ENCODE measurements at places on chromosomes 4 and X.

DNA sequence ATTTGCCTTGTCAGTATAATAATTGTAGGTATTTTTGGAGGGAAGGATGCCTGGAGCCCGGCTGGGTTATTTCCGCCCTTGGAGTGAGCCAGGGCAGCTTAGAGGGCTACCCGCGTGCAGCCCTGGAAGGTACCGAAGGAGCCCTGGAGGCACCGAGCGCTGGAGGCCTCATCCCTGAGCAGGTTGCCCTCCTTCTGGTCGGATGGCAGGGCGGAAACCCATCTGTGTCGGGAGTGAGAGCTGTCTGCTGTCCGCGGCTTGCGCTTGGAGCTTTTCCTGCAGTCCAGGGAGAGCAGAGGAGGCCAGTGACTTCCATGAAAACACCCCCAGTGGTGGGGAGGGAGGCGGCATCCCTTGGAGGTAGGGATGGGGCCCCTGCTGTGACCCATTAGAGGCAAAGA, 122.1 kb downstream of the TBL1X start:
- DNase-seq = no peak

DNA sequence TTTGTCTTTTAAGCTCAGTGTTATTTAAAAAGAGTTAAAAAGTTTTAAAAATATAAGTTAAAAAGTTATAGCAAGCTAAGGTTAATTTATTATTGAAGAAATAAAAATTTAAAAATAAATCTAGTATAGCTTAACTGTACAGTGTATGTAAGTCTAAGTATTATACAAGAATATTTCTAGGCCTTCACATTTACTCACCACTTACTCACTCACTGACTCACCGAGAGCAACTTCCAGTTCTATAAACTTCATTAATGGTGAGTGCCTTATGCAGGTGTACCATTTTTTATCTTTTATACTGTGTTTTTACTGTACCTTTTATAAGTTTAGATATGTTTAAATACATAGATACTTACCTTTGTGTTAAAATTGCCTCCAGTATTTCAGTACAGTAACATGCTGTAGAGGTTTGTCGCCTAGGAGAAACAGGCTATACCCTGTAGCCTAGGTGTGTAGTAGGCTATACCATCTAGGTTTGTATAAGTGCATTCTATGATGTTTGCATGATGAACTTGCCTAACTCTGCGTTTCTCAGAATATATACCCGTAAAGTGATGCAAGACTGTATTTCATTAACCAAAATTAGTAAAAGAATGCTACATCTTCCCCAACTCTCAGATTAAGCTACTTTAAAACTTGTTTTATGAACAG, 202.9 kb downstream of the CFAP299 start:
- no peak for DNase-seq

GRCh38 chr4:114136069-114136468, 156.6 kb upstream of the ARSJ start:
- DNase-seq = no peak

DNA sequence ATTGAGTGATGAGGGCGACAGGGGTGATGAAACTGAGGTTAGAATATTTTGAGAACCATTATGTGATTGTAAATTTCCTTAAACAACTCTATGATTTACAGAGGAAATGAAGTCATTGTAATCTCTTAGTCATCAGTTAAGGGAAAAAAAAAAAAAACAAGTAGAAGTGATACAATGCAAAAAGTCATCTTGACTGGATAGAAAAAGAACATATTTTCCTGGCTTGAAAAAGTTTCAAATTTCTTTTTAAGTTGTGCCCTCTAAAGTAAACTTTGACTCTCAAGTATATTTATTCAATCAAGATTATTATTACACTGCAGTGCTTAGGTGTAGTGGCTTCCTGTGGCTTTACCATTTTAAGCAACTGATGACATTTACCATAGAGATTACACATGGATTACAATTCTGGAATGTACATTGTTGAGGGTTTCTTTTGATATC, 40.6 kb downstream of the GABRB1 start:
- DNase-seq = no peak

DNA sequence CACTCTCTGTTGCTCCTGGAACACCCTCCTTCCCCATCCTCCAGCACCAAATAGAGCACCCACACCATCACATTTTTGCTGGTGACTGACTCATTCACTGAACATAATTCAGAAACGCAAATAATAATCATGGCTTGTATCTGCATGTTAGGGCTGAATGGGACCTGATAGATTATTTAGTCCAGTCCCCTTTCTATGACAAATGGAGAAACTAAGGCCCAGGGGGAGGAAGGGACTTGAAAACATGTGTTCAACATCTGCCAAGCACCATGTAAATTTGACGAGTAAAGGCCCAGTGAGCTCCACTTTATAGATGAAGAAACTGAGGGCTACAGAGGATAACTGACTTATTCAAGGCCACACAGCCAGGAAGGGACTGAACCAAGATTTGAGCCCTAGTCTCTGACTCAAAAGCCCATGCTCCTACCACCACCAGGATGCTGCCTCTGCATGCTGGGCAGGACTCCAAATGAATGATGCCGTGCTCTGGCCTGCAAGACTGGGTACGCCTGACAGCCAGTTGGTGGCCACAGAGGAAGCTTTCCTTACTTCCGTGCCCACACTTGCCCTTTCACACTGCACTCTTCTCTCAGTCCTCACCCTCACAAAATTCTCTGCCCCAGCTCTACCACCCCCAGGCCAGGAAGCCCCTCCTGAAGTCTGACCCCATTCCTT, 133.3 kb upstream of the PJA1 start:
- DNase-seq = no peak

Measured in stimulated activated CD8-positive, alpha-beta memory T cell treated with anti-CD3 and anti-CD28 coated beads, Interleukin-12 subunit alpha, Interleukin-12 subunit beta, amount 100 ng/mL, for 1 hour (primary cell).